ENCODE measurements at places on chromosomes 2 and 18. TPM values are rescaled to one million over a fixed set of nuclear protein-coding genes. Genes with fewer than 3 reads are reported as not detected.

- no peak for DNase-seq
Measured at GRCh38 chr2:108570416-108570815, 36.1 kb downstream of the LIMS1 start.

DNA sequence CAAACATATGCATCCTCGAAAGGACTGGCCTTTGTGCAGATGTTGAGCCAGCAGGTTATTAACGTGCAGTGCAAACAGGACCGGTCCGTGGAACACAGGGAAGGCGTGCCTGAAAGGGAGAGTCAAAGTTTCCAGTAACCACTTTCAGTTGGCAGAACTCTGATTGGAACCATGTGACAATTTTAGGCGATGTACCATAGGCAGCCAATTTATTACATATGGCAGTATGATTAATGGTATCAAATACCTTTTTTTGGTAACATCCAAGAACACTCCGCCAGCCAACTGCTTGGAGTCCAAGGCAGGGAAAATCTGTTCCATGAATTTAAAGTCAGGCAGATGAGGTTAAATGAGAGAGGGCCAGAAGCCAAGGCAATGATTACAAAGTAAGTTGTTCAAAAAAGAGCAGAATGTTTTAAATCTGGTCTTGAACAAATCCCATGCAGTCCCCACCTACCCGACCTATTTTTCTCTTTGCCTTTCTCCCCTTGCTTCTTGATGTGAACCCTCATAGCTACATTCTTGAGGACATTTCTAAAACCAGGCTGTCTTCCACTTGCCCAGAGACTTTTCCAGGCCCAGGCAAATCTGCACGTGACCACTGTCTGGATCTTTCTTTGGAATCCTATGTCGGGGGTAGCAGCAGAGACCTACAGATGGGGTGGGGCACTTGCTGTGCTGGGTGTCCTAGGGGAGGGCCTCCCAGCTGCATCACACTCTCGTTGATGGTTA, 351.7 kb downstream of the HRH4 start:
- no peak for DNase-seq

GRCh38 chr2:230944123-230944653, 19.1 kb upstream of the GPR55 start:
- no peak for DNase-seq

DNA sequence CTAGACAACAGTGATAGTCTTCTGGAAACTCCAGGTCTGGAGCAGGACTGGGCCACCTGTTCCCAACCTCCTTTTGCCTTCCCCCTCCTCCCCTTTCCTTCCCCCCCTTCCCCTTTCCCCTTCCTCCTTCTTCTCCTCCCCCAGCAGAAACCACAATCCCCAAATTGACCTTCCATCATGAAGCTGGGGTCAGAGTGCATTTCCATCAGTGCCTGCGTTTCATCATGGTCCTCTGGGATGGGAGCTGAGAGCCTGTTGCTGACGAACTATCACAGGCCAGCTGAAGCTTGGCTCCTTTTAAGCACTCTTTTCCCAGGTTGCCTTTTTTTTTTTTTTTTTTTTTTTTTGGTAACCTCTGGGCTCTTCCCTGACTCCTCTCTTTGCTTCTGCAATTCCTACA, 52.6 kb upstream of the SMAD2 start:
- no peak for DNase-seq

The PCARE gene
- not detected for total RNA-seq
